CD4-positive, alpha-beta T cell treated with Interleukin-4 for 4 hours (primary cell): ENCODE measurements at places on chromosomes 3 and 15.

GRCh38 chr3:30167541-30168011 is 438.8 kb upstream of the TGFBR2 start:
- no peak for DNase-seq

DNA sequence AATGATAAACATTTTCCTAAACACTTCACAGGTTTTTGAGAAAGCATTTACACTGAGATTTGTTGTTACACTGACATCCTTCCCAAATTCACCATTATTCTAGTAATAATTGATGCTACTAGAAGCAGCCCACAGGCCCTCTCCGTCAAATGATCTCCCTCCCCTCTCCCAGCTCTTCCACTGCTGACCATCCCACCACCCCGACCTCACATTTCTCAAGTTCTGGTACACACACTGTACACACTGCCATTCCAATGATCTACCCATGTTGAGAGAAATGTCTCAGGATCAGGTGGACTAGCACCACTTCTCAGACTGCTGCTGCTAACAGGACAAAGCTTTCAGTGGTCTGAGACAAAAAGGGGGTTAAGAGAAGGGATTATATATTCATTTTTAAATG is 3.5 kb downstream of the TBC1D5 start:
- no peak for DNase-seq

- DNase-seq: no peak
Measured at GRCh38 chr15:87610366-87610765, 646.2 kb downstream of the NTRK3 start.

- DNase-seq: no peak
Measured at GRCh38 chr15:56749982-56750381, 16.7 kb upstream of the ZNF280D start.

DNA sequence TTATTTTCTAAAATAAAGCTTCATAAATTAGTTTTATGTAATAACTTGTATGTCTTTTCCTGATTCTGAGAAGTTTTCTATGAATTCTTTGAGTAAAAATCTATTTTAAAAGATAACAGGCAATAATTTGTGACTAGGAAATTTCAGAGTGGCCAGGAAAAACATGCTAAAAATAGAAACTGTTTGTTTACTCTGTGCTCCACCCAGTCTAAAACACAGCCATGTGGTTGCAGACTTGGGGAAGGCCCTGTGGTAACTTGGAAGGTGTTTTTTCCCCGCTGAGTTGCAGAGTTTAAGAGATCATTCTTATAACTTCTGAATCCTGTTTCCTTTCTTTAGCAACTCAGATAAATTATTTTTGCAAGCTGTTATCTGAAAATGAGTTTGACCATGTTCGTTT is 21.9 kb downstream of the PLCL2 start:
- DNase-seq: peak; percentile 41

DNA sequence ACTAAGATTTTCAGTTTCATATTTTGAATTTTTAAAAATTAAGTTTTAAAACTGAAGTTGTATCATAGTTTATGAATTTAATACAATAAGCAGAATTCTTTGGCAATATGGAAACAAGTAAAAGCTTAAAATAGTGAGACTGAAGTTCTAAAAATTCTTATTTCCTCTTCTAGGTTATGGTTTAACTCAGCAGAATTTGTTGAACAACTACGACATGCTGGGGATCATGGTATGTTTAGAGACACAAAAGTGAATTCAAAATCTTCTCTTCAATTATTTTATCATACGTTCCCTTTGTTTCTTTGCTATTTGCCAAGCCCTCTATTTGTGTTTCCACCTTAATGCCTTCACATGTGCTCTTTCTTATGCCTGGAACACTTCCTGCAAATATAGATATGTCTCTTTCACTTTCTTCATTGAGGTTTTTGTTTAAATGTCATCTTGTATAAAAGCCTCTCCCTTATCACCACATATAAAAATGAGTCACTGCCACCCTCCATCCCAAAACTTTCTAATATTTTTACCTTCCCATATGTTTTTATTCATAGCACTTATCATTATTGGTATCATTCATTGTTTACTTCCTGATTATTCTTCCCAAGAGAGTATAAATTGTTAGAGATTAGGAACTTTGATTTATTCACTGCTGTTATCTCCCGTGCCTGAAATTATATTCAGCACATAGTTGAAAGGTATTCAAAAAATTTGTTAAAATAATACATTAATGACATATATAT is 6.4 kb downstream of the SUCNR1 start:
- DNase-seq: no peak
